ENCODE measurements at places on chromosomes 7 and 10.
A peak's percentile ranks its signal among the peaks of the same experiment; 100 is the strongest.

DNA sequence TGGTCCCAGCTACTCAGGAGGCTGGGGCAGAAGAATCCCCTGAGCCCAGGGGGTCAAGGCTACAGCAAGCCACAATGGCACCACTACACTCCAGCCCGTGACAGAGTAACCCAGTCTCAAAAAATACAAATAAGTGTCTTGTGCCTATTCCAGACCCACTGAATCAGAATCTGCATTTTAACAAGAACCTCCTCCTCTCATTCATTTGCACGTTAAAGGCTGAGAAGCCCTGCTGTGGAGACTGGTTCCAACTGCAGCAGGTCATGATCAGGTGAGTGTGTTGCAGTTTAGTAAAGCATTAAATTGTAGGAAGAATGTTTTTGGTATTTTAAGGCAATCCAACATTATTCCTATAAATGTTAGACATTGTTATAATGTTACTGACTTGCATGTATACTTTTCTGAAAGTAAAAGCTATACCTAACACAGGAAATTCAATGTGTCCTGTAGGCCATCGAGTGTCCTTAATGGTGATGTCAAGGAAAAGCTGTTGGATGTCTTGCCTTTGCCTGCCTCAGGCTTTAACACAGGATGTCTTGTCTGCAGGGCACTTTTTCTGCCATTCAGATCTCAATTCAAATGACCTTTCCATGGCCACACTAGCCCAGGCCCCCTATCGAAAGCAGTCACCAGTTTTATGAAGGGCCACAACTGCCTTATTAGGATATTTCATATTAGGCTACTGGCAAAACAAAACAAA is 30.4 kb downstream of the MKRN1 start:
- no peak for DNase-seq

GRCh38 chr7:118040562-118040961 is 143.4 kb upstream of the LSM8 start:
- DNase-seq, result no peak

DNA sequence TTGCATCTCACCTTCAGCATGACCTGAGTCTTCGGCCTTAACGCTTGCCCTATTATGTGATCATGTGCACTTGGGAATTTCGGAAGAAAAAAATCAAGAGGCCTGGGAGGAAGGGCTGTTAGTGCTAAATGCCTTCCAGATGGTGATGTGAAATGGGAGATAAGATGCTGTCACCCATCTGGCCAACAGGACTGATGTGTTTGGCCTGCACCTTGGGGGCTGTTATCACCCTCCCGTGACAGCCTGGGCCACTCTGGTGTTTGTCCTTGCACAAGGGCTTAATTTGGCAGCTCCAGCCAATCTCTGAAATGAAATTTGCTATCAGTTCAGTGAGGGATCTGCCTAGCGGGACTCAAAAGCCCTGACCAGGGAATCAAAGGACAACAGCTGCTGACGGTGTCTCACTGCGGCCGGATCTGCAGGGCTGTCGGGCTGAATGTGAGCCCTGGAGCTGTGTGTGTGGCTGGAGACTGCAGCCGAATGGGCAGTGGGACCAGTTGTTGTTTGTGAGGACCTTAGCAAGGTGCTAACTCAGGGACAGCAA is 131.4 kb upstream of the BTBD16 start:
- no peak for DNase-seq

DNA sequence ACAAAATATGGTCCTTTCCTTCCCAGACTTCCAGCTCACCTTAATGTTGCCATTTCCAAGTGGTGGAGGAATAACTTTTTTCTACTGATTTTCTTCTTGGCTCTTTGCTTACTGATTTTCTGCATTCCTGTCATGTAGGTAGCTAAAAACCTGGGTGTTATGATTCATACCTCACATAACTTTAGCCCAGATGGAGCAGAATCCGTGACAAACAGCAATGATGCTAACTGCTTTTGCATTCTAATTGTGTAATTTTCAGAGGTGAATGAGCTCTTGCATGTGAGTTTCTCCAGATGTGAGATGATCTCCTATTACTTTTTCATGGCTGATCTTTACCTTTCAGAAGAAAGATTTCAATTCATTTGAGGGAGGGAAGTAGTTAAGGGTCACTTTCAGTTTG is 43.4 kb downstream of the WDR11 start:
- DNase-seq, result no peak

DNA sequence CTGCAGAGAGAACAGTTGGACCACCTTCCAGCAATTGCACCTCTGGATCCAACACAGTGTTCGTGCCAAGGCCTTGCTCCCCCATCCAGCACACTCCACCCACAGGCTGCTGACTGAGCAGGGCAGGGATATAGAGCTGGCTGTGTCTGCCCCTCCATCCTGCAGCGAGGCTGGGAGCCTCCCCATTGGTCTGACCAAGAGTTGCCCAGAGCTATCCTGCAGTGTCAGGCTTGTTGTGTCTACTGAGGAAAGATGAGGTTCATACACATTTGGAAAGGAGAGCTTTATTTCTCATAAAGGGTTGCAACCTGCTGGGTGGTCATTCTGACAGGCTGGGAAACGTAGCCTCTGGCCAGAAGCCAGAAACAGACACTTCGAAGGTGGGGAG is 27.1 kb downstream of the PRF1 start:
- DNase-seq, result no peak

- DNase-seq, result no peak
These were observed 151.3 kb upstream of the NPVF start for GRCh38 chr7:25379351-25380300.

DNA sequence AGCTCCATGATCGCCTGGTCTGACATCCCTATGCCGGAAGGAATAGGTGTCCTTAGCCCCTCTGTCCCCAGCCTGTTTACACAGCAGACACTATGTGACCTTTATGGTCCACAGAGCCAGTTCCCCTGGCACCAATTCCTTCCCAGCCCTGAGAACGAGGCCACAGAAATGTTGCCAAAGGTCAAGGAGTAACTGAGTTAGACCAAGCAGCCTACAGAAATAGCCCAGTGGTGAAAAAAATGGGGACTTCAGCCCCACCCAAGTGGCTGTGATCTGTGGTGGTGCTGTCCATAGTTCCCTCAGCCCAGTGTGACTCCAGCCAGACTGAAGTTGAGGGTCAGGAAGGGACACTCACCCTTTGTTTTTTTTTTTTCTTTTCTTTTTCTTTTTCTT is 2.5 kb downstream of the PGAM2 start:
- no peak for DNase-seq

DNA sequence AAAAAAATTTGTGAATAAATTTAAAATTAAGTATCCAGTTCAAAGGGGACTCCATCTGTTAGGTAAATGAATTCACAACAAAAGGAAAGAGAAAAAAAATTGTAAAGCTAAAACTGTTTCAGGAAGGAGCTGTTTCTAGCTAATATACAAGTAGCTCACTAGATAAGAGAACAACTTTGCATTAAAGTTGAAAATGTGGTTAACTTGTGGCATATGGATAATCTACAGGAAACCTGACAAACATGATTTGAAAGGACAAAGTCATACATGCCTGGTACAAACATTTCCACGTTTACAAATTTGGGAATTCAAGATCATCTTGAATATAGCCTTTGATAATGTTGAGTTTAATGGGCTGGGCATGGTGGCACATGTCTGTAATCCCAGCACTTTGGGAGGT is 8.9 kb downstream of the NT5C3A start:
- no peak for DNase-seq

- DNase-seq, result no peak
These were observed 60.1 kb upstream of the PAX2 start for GRCh38 chr10:100685331-100685730.

GRCh38 chr7:142807855-142808460 is 37.2 kb downstream of the PRSS2 start:
- peak; percentile 93 for DNase-seq

- DNase-seq, result no peak
These were observed 238.2 kb downstream of the SEMA3D start for GRCh38 chr7:84948634-84949033.

GRCh38 chr7:85186083-85186520 is 754 bp downstream of the SEMA3D start:
- peak; percentile 18 for DNase-seq

GRCh38 chr7:54860003-54860775 is 101.2 kb upstream of the SEC61G start:
- DNase-seq, result peak; percentile 38

- no peak for DNase-seq
These were observed 28.4 kb downstream of the PLXNA4 start for GRCh38 chr7:132547821-132548220.

DNA sequence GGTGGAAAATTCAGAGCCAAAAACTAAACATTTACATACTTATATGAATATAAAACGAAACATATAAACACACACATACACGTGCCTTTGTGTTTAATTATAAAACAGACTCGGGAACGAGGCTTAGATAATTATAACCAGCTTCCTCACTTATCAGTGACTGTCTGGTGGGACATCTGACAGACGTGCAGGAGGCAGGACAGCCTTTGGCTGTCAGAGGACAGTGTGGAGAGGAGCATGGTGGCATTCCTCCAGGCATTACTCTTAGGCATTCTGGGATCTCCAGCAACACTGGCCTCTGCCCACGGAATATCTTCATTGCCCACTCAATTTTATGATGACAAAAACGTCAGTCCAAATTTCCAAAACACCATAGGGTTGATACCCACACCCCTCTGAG is 262.2 kb upstream of the NFE2L3 start:
- no peak for DNase-seq

All from brain microvascular endothelial cell (primary cell).